Activated naive CD4-positive, alpha-beta T cell treated with anti-CD3 and anti-CD28 coated beads for 36 hours (primary cell): ENCODE measurements at places on chromosomes 11 and 22. TPM values are rescaled to one million over a fixed set of nuclear protein-coding genes. Genes with fewer than 3 reads are reported as not detected.

- H3K36me3 ChIP-seq, result no peaks in the 10 kb centered on the region
- DNase-seq, result no peak
- H3K27ac ChIP-seq, result no peak overlapping the region
- no peaks in the 10 kb centered on the region for H3K27me3 ChIP-seq
- no peak overlapping the region for H3K4me3 ChIP-seq
These were observed 17.3 kb upstream of the CD82 start for GRCh38 chr11:44548032-44548695.

DNA sequence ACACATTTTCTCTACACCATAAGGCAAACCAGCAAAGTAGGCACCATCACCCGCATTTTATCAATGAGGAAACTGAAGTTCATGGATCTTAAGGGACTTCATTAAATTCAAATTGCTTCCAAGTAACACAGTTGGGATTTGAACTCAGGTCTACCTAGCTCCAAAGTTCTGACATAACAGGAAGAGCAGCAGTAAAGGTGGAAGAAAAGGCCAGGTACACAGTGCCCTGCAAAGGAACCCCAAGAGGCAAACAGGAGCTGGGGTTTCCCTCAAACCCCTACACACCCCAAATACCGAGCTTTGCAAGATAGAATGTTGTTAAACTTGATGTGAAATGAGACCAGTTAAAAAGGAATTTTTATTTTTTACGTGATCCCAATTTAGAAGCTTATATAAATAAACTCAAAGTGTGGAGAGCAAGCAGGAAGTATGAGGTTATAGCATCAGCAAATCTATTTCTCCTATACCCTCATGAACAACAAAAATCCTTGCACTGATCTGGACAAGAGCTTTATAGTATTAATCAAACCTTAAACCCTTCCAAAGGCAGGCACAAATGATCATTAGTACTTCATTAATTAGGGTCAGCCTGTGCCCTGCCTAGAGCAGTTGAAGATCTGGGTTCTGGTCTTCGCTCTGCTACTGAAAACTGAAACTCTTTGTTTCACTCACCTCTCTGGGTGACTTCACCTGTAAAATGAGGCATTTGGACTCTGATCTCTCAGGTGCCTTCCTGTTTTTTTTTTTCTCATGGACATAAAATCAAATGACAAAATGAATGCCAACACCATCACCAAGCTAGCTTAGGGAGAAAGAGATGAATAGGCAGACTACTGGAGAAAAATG, 36.5 kb downstream of the SYTL2 start:
- H3K27me3 ChIP-seq, result no peaks in the 10 kb centered on the region
- H3K36me3 ChIP-seq, result no peaks in the 10 kb centered on the region
- DNase-seq, result no peak
- H3K4me1 ChIP-seq, result peaks cover 19% of the 10 kb centered on the region

GRCh38 chr11:82830746-82831145, 69.5 kb downstream of the PRCP start:
- no peak overlapping the region for H3K4me3 ChIP-seq
- H3K27ac ChIP-seq, result no peak overlapping the region
- no peaks in the 10 kb centered on the region for H3K27me3 ChIP-seq
- peaks cover 19% of the 10 kb centered on the region for H3K36me3 ChIP-seq
- no peaks in the 10 kb centered on the region for H3K4me1 ChIP-seq
- no peak for DNase-seq

GRCh38 chr22:37166675-37167066, 17.0 kb upstream of the IL2RB start:
- H3K4me3 ChIP-seq, result peak overlapping the region; percentile 66
- H3K27ac ChIP-seq, result peak overlapping the region; percentile 79
- H3K27me3 ChIP-seq, result no peaks in the 10 kb centered on the region
- H3K4me1 ChIP-seq, result peaks cover 77% of the 10 kb centered on the region
- DNase-seq, result peak; percentile 94

- peaks cover 17% of the 10 kb centered on the region for H3K4me1 ChIP-seq
- peak; percentile 46 for DNase-seq
- no peak overlapping the region for H3K27ac ChIP-seq
- H3K4me3 ChIP-seq, result no peak overlapping the region
- H3K27me3 ChIP-seq, result no peaks in the 10 kb centered on the region
- H3K36me3 ChIP-seq, result peaks cover 1% of the 10 kb centered on the region
These were observed 377.0 kb downstream of the ETS1 start for GRCh38 chr11:128210148-128210940.

GRCh38 chr11:96134602-96135001, 208.4 kb downstream of the MAML2 start:
- H3K4me3 ChIP-seq, result no peak overlapping the region
- DNase-seq, result no peak
- H3K27ac ChIP-seq, result no peak overlapping the region
- H3K27me3 ChIP-seq, result no peaks in the 10 kb centered on the region
- H3K4me1 ChIP-seq, result peaks cover 64% of the 10 kb centered on the region
- peaks cover 21% of the 10 kb centered on the region for H3K36me3 ChIP-seq

OR51E2 gene
- total RNA-seq, result not detected

DNA sequence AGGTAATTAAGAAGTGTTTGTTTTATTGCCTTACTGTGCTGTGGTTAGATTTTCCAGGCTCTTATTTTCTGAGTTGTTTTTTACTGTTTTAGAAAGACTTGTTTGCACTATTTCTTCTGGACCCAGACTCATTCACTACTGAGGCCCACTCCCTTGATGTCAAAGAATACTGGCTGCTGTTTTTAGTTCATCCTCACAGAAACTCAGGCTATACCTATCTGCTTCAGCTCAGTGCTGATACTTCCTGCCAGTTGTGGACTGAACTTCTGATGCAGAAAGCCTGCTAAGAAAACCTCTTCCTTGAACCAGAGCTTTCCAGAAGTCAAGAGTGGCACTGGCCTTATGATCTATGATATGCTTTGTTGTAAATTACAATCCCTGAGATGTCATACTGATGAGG, 15.9 kb upstream of the PIK3IP1 start:
- H3K36me3 ChIP-seq, result no peaks in the 10 kb centered on the region
- no peaks in the 10 kb centered on the region for H3K27me3 ChIP-seq
- peak; percentile 24 for DNase-seq
- peaks cover 45% of the 10 kb centered on the region for H3K4me1 ChIP-seq
- no peak overlapping the region for H3K4me3 ChIP-seq
- peak overlapping the region; percentile 82 for H3K27ac ChIP-seq
